ENCODE measurements at places on chromosomes 12 and 14. TPM values are rescaled to one million over a fixed set of nuclear protein-coding genes. Genes with fewer than 3 reads are reported as not detected.

The JAG2 gene
- total RNA-seq: 4.2 TPM

- peak overlapping the region; percentile 20 for H3K27ac ChIP-seq
- H3K36me3 ChIP-seq: no peaks in the 10 kb centered on the region
- H3K4me1 ChIP-seq: peaks cover 65% of the 10 kb centered on the region
- H3K4me3 ChIP-seq: no peak overlapping the region
- no peaks in the 10 kb centered on the region for H3K27me3 ChIP-seq
These were observed 62.5 kb downstream of the CCDC88C start for GRCh38 chr14:91354979-91355685.

DNA sequence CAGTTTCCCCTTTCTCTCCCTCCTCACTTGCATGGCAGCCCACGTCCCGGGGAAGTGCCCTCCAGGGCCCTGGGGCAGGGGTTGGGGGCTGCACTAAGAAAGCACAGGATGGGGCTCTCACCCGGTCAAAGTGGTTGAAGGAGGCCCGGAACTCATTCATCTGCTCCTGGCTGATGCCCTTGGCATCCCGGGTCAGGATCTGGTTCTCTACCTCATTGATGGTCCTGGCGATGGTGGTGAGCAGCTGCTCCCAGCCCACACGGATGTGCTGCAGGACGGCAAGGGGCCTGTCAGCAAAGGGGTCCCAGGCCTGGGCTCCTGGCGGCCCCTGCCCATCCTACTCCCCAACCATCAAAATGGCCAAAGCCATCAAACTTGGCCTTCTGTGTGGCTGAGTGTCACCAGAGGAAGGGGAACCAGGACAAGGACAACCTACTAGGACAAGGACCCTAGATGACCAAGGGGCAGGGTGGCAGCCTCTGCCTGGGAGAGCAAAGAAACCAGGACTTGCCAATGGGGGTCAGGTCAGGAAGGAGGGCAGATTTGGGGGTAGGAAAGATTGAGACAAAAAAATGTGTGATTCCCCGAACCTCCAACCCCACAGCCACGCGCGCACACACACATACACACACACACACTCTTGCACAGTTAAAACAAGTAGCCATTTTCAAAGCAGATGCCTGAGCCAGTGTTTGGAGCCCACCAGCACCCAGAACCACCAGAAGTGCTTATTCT, 87.1 kb upstream of the ZFP36L1 start:
- peaks cover 30% of the 10 kb centered on the region for H3K36me3 ChIP-seq
- H3K27ac ChIP-seq: no peak overlapping the region
- no peaks in the 10 kb centered on the region for H3K27me3 ChIP-seq
- H3K4me1 ChIP-seq: no peaks in the 10 kb centered on the region
- DNase-seq: no peak

DNA sequence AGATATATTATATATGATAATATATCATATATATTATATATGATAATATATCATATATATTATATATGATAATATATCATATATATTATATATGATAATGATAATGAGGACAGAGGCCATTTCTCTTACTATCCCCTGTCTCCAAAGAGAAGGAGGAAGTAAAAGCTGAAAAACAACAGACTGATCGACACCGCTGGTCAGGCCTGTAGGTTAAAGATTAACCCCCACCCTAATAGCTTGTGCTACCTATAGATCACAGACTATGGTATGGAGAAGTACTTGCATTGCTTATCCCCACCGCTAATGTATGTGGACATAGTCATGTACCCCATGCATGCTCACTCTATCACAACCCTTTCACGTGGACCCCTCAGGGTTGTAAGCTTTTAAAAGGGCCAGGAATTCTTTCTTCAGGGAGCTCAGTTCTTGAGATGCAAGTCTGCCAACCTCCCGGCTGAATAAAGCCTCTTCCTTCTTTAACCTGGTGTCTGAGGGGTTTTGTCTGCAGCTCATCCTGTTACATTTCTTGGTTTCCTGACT, 786.1 kb upstream of the TMEM132C start:
- no peak for DNase-seq
- H3K4me1 ChIP-seq: no peaks in the 10 kb centered on the region
- no peaks in the 10 kb centered on the region for H3K36me3 ChIP-seq

- H3K27me3 ChIP-seq: no peaks in the 10 kb centered on the region
- peaks cover 21% of the 10 kb centered on the region for H3K4me1 ChIP-seq
- H3K36me3 ChIP-seq: no peaks in the 10 kb centered on the region
- no peak for DNase-seq
- no peak overlapping the region for H3K27ac ChIP-seq
These were observed 14.2 kb upstream of the SLC24A4 start for GRCh38 chr14:92308716-92309115.

DNA sequence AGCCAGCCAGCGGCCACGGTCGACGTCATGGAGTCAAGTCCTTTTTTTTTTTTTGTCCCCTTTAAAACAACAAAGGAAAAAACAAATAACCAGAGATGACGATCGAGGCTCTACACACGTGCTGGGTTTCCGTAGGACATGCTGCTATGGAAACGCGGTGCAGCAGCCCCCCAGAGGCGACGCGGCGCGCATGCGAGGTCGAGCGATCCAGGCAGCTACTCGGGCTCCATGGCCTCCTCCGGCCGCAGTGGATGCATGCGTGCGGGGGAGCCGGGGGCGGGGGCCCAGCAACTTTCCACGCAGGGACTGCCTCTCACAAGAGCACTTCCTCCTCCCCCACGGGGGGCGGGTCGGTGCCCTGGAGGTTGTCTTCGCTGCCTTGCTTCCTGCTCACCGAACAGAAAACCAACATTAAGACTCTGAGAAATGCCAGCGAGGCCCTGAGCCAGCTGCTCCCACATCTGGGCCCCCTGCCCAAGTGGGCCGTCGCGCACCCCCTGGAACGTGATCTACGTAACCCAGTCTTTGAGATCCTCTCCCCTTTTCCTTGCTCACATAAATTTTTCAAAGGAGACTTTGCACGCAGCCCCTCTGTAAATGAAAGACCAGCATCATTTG, 30.7 kb downstream of the P2RX4 start:
- peaks cover 11% of the 10 kb centered on the region for H3K4me1 ChIP-seq
- no peak for DNase-seq
- peaks cover 11% of the 10 kb centered on the region for H3K36me3 ChIP-seq
- no peaks in the 10 kb centered on the region for H3K27me3 ChIP-seq

The CHFR gene
- 39.0 TPM for total RNA-seq

- no peaks in the 10 kb centered on the region for H3K27me3 ChIP-seq
- peaks cover 5% of the 10 kb centered on the region for H3K36me3 ChIP-seq
- peak overlapping the region; percentile 48 for H3K27ac ChIP-seq
- peak overlapping the region; percentile 97 for H3K4me3 ChIP-seq
- H3K4me1 ChIP-seq: peaks cover 29% of the 10 kb centered on the region
These were observed 393 bp upstream of the DCAF5 start for GRCh38 chr14:69153152-69153872.

DNA sequence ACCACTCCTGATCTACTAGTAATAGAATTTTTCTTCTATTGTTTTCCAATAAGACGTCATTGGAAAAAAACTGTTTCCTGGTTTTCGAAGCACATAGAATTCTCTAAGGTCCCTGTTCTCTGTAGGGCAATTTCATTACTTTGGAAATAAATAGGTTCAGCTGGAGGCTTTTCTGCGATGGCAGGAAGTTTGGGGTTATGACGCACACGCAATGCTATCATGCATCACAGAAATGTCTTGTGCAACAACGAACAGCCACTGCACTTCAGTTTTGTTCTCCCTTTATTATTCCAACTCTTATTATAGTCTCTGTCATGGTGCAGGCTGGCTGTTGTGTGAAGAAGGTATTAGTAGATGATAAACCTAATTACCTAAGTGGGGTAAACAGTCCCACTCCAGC, 59.0 kb downstream of the KCNK10 start:
- H3K27ac ChIP-seq: no peak overlapping the region
- no peaks in the 10 kb centered on the region for H3K4me1 ChIP-seq
- no peaks in the 10 kb centered on the region for H3K27me3 ChIP-seq
- peaks cover 6% of the 10 kb centered on the region for H3K36me3 ChIP-seq

- no peaks in the 10 kb centered on the region for H3K36me3 ChIP-seq
- no peak overlapping the region for H3K4me3 ChIP-seq
- no peak for DNase-seq
- no peak overlapping the region for H3K27ac ChIP-seq
- H3K27me3 ChIP-seq: no peaks in the 10 kb centered on the region
- peaks cover 15% of the 10 kb centered on the region for H3K4me1 ChIP-seq
These were observed 321.2 kb downstream of the ADGRD1 start for GRCh38 chr12:131274906-131275305.

- peaks cover 20% of the 10 kb centered on the region for H3K4me1 ChIP-seq
- H3K27ac ChIP-seq: no peak overlapping the region
- no peaks in the 10 kb centered on the region for H3K36me3 ChIP-seq
- peaks cover 16% of the 10 kb centered on the region for H3K27me3 ChIP-seq
- no peak for DNase-seq
These were observed 10.3 kb downstream of the KRT7 start for GRCh38 chr12:52243259-52243855.

The VAMP1 gene
- 9.8 TPM for total RNA-seq

- H3K27ac ChIP-seq: no peak overlapping the region
- H3K36me3 ChIP-seq: no peaks in the 10 kb centered on the region
- DNase-seq: no peak
- H3K4me3 ChIP-seq: no peak overlapping the region
- H3K4me1 ChIP-seq: peaks cover 4% of the 10 kb centered on the region
- H3K27me3 ChIP-seq: peaks cover 21% of the 10 kb centered on the region
These were observed 140.2 kb upstream of the CRY1 start for GRCh38 chr12:107233551-107233950.

The KIF26A gene
- 15.2 TPM for total RNA-seq

The SIX6 gene
- not detected for total RNA-seq

DNA sequence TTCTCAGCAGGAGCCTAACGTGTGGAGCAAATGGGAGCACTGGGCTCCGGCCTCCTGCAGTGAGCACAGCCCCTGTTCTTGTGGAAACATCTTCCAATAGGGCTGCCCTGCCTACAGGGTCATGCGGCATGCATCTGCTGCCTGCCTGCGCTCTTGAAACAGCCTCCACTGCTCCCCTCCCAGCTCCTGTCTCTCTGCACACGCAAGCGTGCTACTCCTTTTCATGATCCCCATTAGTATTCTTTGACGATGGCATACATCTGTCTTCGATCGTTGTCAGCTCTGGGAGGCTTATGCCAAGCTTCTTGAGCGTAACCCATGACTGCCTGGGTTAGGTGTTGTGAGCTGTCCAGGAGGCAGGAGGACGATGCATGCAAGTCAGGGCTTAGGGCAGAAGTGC, 23.1 kb downstream of the NTF3 start:
- no peak overlapping the region for H3K27ac ChIP-seq
- H3K4me1 ChIP-seq: peaks cover 7% of the 10 kb centered on the region
- no peaks in the 10 kb centered on the region for H3K36me3 ChIP-seq
- peaks cover 8% of the 10 kb centered on the region for H3K27me3 ChIP-seq
- H3K4me3 ChIP-seq: no peak overlapping the region

GRCh38 chr12:130642856-130643255, 73.2 kb downstream of the RIMBP2 start:
- no peak overlapping the region for H3K4me3 ChIP-seq
- no peaks in the 10 kb centered on the region for H3K36me3 ChIP-seq
- H3K27ac ChIP-seq: no peak overlapping the region
- H3K4me1 ChIP-seq: no peaks in the 10 kb centered on the region

GRCh38 chr12:113466454-113467141, 5.1 kb downstream of the LHX5 start:
- H3K4me3 ChIP-seq: peak overlapping the region; percentile 38
- no peak overlapping the region for H3K27ac ChIP-seq
- H3K36me3 ChIP-seq: peaks cover 3% of the 10 kb centered on the region
- H3K27me3 ChIP-seq: peaks cover 97% of the 10 kb centered on the region
- peaks cover 21% of the 10 kb centered on the region for H3K4me1 ChIP-seq

The CLEC2D gene
- total RNA-seq: 10.6 TPM

DNA sequence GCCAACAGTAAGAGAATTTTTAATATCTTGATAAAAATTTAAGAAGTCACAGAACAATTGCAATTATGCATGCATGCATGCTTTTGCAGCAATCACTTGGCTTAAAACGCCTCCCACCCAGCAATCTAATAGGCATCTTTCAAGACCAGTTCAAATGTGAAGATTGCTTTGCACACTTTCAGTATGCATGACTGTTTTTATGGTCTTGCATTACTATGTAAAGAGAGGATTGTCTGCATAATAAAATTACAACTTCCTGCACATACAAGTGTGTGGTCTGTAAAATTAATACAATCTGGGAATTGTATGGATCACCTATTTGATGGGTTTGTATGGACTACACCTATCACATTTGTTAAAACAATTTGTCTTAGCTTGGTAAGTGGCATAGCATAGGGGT, 48.8 kb downstream of the E2F7 start:
- H3K27me3 ChIP-seq: no peaks in the 10 kb centered on the region
- no peak overlapping the region for H3K4me3 ChIP-seq
- DNase-seq: no peak
- H3K27ac ChIP-seq: no peak overlapping the region
- H3K4me1 ChIP-seq: no peaks in the 10 kb centered on the region
- peaks cover 14% of the 10 kb centered on the region for H3K36me3 ChIP-seq

GRCh38 chr14:69844171-69844570, 35.0 kb upstream of the SMOC1 start:
- peaks cover 32% of the 10 kb centered on the region for H3K4me1 ChIP-seq
- no peak for DNase-seq
- no peaks in the 10 kb centered on the region for H3K36me3 ChIP-seq

The GPR84 gene
- not detected for total RNA-seq

The DIO2 gene
- 0.41 TPM for total RNA-seq

DNA sequence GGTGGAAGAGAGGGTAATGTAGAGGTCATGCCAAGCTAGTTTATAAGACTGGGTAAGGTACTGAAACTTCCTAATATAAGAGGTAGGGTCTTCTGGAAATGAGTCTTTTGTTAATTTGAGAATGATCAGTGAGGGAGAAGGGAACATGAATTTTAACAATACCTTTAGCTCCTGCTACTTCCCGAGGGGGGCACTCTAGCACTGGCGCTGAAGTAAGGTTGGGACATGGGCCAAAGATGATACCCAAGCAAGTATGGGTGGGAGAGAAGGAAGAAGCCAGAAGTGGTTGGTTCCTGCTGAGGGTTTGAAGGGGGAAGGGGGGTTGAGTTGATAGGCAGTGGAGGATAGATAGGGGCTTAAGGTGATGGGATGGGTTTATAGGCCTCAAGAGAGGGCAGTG, 32.3 kb upstream of the RNASE1 start:
- DNase-seq: no peak
- H3K27me3 ChIP-seq: no peaks in the 10 kb centered on the region
- no peaks in the 10 kb centered on the region for H3K36me3 ChIP-seq
- peaks cover 6% of the 10 kb centered on the region for H3K4me1 ChIP-seq
- H3K4me3 ChIP-seq: no peak overlapping the region

GRCh38 chr12:110858848-110859247, 12.1 kb downstream of the CCDC63 start:
- no peaks in the 10 kb centered on the region for H3K27me3 ChIP-seq
- no peaks in the 10 kb centered on the region for H3K36me3 ChIP-seq
- DNase-seq: no peak
- H3K4me3 ChIP-seq: no peak overlapping the region
- no peak overlapping the region for H3K27ac ChIP-seq
- peaks cover 18% of the 10 kb centered on the region for H3K4me1 ChIP-seq

The CMKLR1 gene
- total RNA-seq: 0.32 TPM

GRCh38 chr14:88164906-88165534, 158.0 kb downstream of the KCNK10 start:
- H3K4me3 ChIP-seq: no peak overlapping the region
- H3K36me3 ChIP-seq: no peaks in the 10 kb centered on the region
- peaks cover 3% of the 10 kb centered on the region for H3K27me3 ChIP-seq
- no peak for DNase-seq
- H3K4me1 ChIP-seq: peaks cover 8% of the 10 kb centered on the region

- H3K27me3 ChIP-seq: peaks cover 3% of the 10 kb centered on the region
- H3K36me3 ChIP-seq: no peaks in the 10 kb centered on the region
- H3K27ac ChIP-seq: no peak overlapping the region
- H3K4me1 ChIP-seq: peaks cover 5% of the 10 kb centered on the region
- DNase-seq: no peak
- H3K4me3 ChIP-seq: no peak overlapping the region
These were observed 16.4 kb upstream of the SRRM4 start for GRCh38 chr12:118964988-118965387.
